ENCODE measurements at places on chromosomes 5 and 9.

DNA sequence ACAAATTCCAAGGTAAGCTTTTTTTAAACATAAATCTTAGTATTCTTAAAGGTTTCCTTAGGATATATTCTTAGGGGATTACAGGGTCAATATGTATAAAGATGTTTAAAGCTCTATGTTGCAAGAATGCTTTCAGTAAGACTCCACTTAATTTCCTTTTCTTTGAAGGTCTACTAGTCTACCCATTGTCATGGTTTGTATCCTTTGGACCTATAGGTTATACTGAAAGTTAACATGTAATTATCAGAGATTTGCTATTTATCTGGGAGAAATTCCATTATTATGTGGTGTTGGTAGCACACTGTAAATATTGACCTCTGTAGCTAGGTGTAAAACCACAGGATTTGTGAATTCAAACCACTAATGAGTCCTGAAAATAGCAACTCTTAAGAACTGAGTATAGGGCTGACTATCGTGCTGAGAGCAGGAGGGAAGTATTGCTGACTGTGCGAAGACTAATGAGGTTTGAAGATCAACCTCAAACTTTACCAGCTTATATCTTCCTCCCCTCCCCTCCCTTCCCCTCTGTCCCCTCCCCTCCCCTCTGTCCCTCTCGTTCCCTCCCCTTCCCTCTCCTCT lies 85.6 kb downstream of the GADD45G start:
- no peak for DNase-seq

GRCh38 chr5:4661836-4662235 lies 478.3 kb upstream of the ADAMTS16 start:
- no peak for DNase-seq

GRCh38 chr5:160398806-160399205 lies 1.0 kb downstream of the FAM200C start:
- no peak for DNase-seq

DNA sequence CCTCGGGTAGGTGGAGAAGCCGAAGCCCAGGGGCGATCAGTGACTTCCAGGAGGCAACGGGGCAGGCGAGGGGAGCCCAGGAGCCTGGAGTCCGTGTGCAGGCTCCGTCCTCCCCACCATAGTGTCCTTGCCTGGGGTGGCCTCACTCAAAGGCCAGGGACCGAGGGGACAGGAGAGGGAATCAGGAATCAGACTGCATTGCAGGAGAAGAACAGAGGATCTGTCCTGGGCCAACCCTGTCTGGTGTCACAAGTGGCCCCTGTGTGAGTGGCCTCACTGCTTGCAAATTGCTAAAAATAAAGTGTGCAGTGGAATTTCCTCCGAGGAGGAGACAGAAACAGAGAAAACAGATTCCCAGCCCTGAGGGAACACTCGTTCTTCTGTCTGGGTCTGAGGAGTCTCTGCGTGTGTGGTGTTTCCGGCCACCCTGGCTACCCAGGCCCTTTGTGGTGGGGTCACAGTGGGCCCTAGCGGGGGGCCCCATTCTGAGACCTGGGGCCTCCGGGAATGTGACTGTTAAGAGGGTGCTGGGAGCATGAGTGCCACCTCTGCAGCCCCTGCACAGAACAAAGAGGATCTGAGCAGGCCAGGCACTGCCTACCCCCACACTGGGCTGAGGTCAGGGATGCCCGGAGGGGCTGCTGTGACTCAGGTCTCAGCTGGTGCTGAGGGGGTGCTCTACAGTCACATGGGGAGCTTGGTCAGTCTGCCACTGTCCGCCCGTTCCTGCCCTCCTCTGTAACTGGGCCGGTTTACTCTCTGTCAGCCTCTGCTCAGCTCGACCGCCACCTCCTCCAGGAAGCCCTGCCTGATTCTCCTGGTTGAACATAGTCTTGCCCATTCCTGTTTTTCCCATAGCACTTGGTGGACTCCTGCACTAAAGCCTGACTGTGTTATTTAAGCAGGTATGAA lies 7.4 kb downstream of the TRAF1 start:
- DNase-seq: no peak

- DNase-seq: no peak
Measured at GRCh38 chr9:88237479-88237961, 99.2 kb upstream of the SPATA31C2 start.

- no peak for DNase-seq
Measured at GRCh38 chr9:123368536-123369153, 12.6 kb downstream of the CRB2 start.

DNA sequence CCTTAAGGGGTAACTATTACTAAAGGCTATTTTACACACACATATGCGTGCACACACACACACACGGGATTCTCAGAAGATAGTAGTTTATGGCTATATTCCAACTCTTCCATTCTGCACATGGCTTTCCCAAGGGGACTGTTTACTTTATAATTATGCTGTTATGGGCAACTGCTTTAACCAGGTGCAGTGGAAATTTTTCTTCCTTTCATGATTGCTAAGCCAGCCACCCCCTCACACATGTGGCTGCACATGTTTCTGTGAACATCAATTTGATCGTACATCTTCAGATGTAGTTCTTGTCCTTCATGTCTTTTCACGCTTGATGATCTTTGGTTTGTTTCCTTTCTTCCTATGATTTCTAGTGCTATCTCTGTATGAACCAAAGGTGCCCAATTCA lies 37.0 kb downstream of the MRPS30 start:
- no peak for DNase-seq

DNA sequence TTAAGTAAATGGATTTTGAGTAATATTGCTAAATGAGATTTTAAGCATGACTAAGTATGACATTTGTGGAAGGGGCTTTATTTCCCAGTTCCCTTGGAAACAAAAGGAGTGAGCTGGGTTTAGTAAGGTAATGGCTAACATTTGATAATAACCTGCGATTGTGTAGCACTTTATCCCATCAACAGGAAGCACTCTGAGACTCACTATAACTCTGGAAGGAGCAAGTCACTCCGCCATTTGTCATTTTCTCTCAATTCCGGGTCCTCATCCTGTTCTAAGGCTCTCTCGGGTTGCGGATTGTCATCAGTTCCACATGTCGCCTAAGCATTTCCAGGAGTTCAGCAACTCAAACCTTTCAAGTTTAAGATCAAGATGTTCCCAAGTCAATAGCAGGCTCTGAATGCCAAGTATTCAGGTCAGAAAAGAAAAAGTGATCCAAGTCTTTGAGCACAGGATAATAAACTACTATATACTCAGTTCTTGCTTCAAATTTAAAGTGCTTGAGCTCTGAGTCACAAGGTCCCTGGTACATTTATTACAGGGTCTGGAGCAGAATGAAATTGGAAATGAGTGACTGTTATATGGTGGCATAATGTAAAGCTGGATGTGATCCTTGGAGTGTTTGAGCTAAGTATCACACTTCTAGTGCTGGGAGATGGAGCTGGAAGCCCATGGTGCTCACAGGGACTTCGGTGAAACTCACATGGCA lies 39.3 kb downstream of the CAPSL start:
- no peak for DNase-seq

DNA sequence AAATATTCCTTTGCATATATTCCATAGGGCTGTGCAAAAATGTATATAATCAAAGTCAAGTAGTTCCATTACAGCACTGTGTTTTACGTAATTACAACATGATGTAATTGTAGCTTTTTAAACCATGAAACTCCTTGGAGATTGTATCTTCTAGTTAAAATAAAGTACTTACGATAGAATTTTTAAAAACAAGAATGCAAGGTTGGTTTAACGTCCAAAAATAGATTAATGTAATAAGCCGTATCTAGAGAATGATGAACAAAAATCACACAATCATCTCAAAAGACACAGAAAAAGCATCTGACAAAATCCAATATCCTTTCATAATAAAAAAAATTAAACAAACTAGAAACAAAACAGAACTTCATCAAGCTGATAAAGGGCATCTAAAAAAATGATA lies 86.2 kb downstream of the DENND1A start:
- DNase-seq: no peak

DNA sequence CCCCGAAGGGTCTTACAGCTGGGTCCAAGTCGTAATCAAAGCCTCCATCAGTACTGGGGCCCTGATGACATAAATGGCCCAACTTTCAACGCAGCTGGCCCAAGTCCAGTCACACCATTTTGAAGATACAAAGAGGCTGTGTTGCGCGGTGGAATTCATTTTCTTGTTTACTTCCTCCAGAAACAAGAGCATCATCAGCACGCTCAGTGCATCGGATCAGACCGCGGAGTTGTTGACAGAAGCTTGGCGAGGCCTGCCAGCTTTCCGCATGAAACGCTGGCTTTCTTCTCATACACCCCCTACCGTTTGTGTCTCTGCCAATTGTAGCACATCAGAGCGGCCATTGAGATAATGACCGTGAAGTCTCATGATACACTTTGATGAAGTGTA lies 101.7 kb upstream of the SPATA31D4 start:
- DNase-seq: no peak

DNA sequence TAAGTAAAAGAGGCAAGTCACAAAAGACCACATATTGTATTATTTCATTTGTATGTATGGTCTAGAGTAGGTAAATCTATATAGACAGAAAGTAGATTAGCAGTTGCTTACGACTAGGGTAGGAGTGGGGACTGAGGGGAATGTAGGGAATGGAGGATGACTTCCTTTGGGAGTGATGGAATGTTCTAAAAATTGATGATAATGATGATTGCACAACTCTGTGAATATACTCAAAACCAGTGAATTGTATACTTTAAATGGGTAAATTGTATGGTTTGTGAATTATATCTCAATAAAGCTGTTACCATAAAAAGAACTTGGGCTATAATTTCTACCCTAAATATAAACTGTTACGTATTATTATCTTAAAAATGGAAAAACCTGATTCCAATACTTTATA lies 35.0 kb downstream of the ADAMTS6 start:
- DNase-seq: no peak

GRCh38 chr9:74517188-74517587 lies 20.1 kb downstream of the RORB start:
- DNase-seq: no peak

- no peak for DNase-seq
Measured at GRCh38 chr5:121731377-121731776, 120.3 kb upstream of the FTMT start.

GRCh38 chr5:107979900-107980299 lies 309.2 kb upstream of the EFNA5 start:
- no peak for DNase-seq

- no peak for DNase-seq
Measured at GRCh38 chr9:37455884-37456647, 9.2 kb downstream of the ZBTB5 start.

DNA sequence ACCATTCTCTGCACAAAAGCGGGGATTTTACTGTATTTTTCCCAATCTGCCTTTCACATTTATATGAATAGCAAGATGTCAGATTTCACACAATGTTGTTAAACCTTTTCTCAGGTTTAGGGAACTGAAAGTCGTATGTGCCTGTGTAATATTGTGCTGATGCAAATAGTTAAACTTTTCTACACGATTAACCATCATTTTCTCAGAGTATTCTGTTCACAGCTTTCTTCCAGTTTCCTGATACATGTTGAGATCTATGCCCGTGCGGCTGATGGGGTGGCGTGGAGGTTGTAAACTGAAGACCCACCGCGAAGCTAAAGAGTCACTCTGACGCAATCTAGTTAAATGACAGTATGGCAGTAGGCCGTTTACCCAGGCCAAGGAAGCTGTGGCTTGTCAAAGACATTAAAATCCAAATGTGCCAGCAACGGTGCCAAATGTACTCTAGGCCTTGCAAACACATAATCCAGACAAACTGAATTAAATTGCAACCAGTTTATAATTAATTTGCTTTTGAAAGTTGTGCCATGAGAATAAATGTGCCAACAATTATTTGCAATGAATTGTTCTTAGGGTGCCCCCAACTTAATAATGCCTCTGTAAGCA lies 145.7 kb downstream of the EBF1 start:
- no peak for DNase-seq

DNA sequence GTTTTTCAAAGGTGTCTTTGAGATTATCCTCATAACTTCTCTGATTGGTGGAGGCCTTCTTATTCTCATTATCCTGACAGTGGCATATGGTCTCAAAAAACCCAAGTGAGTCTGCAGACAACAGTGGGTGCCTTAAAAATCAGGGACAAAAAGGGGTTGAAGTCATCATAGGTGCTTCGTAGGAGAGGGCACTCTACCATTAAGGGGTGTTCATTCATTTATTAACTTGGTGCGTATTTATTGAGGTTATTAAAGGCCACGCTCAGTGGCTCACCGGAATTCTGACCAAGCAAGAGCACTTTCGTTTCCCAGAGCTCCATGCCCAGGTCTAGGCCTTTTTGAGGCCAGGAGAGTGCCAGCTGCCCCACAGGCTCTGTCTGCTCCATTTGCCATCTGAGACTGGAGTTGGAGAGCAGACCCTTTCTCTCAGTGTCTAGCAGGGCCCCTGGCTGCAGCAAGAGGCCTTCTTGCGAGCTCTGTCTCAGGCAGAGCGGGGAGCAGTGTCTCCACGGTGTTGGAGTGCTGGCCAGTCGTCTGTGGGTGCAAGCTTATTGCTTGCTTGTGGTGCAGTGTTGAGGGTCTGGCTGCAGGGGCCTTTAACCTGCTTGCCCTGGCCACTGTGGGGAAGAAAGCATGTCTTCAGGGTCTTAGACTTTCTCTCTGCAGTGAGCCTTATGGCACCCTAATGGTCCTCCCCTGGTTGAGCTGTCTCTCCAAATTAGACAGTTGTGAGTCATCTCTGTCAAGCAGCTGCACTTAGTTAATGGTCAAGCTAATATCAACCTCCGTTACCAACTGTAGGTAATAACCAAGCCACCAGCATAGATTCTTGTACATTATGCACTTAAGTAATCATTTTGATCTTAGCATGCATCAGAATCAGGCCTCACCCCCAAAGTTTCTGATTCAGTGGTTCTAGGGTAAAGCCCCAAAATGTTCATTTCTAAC lies 62.6 kb downstream of the IL31RA start:
- no peak for DNase-seq

DNA sequence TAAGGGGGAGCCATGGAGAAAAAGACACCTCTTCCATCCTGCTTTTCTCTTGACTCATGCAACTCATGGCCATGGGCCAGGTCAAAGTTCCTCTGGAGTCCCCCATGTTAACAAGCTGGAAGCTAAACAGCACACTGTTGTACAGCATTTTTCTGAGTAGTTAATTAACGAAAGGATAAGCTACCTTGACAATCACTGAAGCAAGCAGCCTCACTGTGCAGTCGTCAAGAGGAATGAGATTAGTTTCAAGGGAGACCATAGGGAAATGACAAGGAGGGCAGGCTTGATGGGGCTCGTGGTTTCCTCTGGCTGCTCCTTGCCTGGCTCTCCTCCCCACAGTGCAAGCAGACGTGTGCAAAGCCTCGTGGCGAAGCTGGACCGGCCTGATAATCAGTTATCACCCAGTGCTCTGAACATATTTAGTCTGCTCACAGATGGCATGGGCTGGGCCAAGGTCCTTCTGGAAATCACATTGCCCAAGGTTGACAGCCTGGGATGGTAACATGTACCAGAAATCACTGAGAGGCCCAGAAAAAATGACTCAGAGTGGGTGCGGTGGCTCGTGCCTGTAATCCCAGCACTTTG lies 209.5 kb downstream of the SLIT3 start:
- no peak for DNase-seq
